ENCODE measurements at places on chromosomes 4 and X. TPM values are rescaled to one million over a fixed set of nuclear protein-coding genes. Genes with fewer than 3 reads are reported as not detected.

- ATAC-seq, result no peak
These were observed 56.8 kb upstream of the TXK start for GRCh38 chr4:48190839-48191238.

DNA sequence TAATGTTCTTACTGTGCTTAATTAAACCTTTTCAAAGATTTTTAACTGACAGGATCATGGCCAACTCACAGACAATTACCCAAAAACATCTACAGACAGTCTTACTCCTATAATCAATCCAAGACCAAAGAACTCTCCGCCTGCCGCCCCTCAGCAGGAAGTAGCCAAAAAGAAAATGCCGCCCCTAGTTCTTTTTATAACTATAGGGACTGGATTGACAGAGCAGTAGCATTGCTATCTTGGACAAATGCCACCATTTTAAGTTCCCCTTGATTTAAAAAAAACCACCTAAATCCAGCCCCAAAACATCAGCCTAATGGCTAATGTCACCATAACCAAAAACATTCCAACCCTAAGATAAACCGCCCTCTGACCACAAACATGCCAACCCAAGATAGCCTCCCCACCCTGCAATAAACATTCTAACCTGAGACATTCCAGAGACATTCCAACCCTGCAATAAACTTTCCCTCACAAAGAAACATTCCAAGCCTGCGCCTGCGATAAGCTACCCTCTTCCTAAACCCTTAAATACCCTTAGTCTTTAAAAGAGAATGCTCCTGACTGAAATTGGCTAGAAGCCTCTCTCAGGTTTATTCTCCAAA is 77.0 kb downstream of the COQ2 start:
- no peak for ATAC-seq

DNA sequence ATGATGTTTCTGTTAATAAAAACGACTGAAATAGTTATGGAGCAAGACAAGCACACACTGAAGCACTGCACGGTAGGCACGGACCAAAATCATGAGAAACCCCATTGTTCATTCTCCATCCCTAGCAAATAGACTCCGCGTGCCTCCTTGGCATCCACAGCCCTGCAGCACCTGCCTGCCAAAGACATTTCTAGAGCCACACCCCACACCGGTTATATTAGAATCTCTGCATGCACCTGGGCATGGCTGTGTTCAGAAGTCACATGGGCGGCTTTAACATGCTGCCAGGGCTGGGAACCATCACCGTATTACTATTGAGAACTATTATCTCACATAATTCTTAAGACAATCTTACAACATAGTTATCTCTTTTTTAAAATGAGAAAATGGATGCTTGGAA is 5.9 kb downstream of the PDLIM3 start:
- ATAC-seq, result no peak

GRCh38 chr4:87848622-87849351 is 16.0 kb downstream of the MEPE start:
- peak; percentile 74 for ATAC-seq

DNA sequence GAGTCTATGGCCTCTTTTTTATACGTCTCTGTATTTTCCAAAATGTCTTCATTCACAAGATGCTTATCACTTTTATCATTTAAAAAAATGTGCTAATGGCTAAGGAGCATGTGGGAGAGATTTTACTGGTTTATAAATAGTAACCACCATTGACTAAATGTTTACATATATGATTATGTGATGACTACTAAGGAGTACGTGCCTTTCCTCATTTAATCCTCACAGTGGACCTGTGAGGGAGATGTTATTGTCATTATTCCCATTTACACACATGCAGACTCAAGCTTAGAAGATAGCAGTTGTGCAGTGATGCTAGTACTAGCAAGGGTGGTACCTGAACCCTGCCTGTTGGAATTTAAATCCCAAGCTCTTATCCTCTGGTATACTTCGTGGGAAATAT is 2.4 kb downstream of the SRD5A3 start:
- no peak for ATAC-seq

DNA sequence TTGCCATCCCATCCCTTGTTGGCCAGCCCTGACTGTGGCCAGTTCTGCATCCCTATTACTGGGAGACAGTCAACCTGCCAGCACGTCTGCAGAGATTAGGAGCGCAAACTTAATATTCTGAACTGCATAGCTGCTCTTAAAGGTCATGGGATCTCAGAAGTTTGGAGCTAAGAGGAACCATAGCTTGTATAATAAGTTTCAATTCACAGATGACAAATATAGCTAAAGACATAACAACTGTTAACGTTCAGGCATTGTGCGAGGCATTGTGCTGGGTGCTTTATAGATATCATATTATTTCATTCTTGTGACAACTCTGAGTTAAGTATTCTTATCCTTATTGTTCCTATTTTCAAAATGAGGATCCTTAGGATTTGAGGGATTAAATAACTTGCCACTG is 3.7 kb downstream of the SCARB2 start:
- ATAC-seq, result no peak

DNA sequence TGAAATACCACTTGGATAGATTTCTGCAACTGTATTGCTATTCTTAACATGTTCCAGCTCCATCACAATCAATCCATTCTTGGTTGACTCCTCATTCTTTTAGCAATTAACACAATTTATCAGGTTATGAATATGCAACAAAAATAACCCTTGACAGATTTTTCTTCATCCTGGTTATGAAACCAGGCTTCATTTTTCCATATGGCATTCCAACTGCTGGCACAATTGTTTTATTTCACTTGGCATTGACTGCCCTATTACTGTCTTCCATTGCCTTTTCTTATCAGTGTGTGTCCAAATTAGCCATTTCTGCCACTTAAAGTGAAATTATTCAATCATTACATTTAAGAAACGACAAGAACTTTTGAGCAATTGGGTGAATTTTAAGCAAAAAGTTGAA is 388.8 kb upstream of the EPHA5 start:
- ATAC-seq, result no peak

- no peak for ATAC-seq
These were observed 11.8 kb downstream of the PAPSS1 start for GRCh38 chr4:107708225-107708624.

- peak; percentile 45 for ATAC-seq
These were observed 177.1 kb upstream of the MID1 start for GRCh38 chrX:10797466-10797865.

- ATAC-seq, result peak; percentile 85
These were observed 241.4 kb upstream of the PGRMC2 start for GRCh38 chr4:128528793-128529553.

- no peak for ATAC-seq
These were observed 22.9 kb upstream of the PUDP start for GRCh38 chrX:7170898-7171297.

- ATAC-seq, result no peak
These were observed 1.8 kb upstream of the FRMPD3 start for GRCh38 chrX:107447642-107448041.

DNA sequence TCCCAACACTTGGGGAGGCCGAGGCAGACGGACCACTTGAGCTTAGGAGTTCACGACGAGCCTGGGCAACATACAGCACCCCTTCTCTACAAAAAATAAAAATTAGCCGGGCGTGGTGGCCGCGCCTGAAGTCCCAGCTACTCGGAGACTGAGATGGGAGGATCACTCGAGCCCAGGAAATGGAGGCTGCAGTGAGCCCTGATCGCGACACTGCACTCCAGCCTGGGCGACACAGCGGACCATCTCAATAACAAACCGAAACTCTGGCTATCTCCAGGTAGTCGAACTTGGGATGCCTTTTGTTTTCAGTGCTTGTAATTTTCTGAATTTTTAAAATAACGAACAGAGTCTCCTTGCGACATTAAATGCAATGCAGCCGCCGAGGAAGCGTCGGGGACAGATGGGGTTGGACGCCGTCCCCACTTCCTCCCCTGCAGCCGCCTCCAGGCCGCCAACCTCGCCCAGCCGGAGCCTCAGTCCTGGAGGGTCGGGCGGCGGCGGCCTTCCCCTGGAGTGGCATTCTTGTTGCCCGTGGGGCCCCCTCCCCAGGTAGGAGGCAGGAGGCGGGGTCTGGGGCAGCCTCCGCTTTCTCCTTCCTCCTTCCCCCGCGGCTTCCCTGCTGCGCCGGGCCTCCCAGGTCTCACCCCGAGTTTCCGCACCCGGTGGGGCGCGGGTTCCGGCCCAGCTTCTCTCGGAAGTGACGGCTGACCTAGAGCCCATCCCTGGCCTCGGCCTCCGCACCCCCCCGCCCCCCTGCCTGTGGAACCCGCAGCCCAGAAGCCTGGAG is 14.6 kb downstream of the HMX1 start:
- ATAC-seq, result no peak

DNA sequence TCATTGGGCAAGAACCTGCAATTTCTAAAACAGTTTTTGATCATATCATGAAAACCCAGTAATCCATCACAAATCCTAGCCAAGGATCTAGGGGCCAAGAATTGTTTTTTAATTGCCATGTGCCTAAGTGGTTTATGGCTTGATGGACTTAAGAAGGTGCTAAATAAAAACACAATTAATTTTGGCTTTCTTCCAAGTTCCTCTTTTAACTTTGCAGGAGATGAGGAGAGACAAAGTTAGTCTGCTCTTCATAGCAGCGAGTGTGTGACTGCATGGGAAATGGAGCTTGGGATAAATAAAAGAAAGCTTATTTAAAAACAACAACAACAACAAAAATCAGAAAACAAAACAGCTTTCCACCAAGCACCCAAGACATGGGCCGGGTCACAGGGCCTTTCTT is 41.4 kb downstream of the ARHGEF9 start:
- ATAC-seq, result no peak

DNA sequence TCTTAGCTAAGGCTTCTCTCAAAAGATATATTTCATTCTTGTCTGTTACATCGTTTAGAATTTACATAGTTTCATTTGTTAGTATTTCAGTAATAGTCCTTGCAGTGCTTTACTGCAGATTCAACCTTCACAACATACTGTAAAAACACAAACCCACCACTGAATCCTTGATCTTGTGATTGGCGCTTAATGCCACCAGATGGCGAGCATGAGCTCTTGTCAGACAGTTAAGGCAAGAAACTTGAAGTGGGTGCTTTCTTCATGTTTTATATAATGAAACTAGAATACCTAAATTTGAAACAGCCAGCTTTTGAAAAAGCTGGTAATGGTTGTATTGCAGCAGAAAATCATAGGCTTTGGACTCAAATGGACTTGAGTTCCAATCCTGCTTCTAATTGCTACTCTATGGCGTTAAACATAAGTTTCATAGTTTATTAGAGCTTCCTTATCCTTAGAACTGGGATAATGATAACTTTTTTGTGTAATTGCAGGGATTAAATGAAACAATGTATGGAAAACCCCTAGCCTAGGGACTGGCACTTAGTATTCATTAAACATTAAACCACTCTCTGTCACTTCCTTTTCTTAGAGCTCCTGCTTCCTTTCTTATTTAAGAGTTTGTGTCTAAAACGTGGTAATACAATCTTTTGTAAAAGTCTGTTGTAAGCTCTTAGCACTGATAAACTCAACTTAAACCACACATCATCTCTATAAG is 95.1 kb downstream of the USP9X start:
- ATAC-seq, result peak; percentile 55

- ATAC-seq, result no peak
These were observed 27.0 kb downstream of the KDM6A start for GRCh38 chrX:44899946-44900345.

GRCh38 chr4:770022-770421 is 55.9 kb downstream of the CPLX1 start:
- ATAC-seq, result no peak

- ATAC-seq, result no peak
These were observed 133.0 kb upstream of the RASGEF1B start for GRCh38 chr4:81604683-81605218.

DNA sequence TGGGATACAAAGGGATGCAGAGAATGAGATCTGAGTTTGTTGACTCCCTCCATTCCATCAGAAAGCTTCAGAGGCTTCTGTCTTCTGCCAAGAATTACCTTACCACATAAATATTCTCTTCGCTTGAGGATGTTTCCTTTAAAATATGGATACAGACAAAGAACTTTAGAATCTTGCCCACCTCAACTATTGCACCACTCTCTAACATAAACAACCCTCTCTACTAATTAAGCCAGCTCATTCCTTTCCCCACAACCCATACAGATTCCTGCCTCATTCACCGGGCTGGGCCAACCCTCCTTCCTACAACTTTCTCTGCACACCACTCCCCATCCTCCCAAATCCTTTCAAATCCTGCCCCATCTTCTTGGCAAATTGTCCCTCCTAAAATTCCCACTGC is 315.8 kb downstream of the RAB28 start:
- ATAC-seq, result no peak

DNA sequence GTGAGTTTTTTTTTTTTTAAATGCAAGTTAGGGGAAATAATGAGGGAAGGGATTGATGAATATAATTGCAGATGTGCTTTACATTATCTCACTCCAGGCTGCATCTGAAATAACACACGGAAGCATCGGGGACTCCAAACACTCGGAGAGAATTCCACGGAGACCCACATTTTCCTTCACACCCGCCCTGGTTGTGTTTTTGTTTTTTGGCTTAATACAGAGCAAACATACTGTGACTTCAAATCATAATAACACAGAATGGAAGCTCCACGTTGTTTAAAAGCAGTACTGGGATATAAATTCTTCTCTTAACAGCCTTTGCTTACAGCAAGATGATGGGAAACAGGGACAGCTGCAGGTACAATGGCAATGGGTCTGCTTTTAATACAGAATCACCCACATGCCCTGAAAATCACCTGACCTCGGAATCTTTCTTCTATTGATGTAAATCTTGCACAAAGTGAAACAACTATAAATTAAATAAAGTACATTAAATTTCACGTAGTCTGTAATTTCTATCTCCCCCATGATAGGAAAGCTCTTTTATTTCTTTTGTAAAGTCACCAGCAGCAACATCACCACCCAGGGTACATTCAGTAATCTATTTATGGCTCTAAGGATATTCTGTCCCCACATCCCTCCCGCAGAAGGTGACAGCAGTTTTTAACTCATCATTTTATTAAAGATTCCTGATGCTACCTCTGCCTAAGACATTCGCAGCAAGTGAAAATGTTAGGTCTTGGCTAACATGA is 119.3 kb downstream of the ZNF827 start:
- no peak for ATAC-seq

GRCh38 chrX:97705936-97706335 is 822.2 kb downstream of the RPA4 start:
- ATAC-seq, result no peak

DNA sequence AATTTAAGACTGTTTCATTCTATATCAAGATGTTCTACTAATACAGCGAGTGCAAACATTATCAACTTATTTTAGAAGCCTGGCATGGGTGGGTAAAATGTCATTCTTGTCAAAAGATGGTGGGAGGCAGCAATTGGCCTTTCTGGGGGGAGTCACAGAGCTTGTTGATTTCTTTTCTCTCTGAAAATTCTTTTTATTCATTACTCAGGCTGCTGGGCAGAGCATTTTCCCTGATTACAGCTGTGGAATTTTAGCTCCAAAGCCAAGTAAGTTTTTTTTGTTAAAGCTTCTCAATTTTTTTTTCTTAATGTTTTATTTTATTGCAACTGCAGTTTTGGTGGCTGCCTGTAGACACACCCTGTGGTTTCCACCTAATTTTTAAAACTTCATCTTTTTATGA is 50.4 kb downstream of the GPC4 start:
- ATAC-seq, result no peak

- no peak for ATAC-seq
These were observed 535.2 kb upstream of the FAT1 start for GRCh38 chr4:187258651-187259401.

Gene NRK
- total RNA-seq, result not detected

Gene P2RY4
- 0.11 TPM for total RNA-seq

Gene POLA1
- 15.3 TPM for total RNA-seq

Gene PDZD4
- total RNA-seq, result 0.30 TPM

Gene RIBC1
- 1.5 TPM for total RNA-seq

Gene SMR3B
- total RNA-seq, result 1.8 TPM

Gene POF1B
- 0.10 TPM for total RNA-seq

Gene MSX1
- 7.9 TPM for total RNA-seq

Gene MYOZ2
- 0.27 TPM for total RNA-seq

Gene ESX1
- 0.95 TPM for total RNA-seq

All from motor neuron (in vitro differentiated cells).